ENCODE measurements at places on chromosomes 11 and 22. TPM values are rescaled to one million over a fixed set of nuclear protein-coding genes. Genes with fewer than 3 reads are reported as not detected.

TPBGL gene
- total RNA-seq = 7.0 TPM

MRPL23 gene
- 29.2 TPM for total RNA-seq

ZDHHC8 gene
- total RNA-seq = 118 TPM

P2RY6 gene
- 0.74 TPM for total RNA-seq

HIPK3 gene
- total RNA-seq = 70.2 TPM

DNA sequence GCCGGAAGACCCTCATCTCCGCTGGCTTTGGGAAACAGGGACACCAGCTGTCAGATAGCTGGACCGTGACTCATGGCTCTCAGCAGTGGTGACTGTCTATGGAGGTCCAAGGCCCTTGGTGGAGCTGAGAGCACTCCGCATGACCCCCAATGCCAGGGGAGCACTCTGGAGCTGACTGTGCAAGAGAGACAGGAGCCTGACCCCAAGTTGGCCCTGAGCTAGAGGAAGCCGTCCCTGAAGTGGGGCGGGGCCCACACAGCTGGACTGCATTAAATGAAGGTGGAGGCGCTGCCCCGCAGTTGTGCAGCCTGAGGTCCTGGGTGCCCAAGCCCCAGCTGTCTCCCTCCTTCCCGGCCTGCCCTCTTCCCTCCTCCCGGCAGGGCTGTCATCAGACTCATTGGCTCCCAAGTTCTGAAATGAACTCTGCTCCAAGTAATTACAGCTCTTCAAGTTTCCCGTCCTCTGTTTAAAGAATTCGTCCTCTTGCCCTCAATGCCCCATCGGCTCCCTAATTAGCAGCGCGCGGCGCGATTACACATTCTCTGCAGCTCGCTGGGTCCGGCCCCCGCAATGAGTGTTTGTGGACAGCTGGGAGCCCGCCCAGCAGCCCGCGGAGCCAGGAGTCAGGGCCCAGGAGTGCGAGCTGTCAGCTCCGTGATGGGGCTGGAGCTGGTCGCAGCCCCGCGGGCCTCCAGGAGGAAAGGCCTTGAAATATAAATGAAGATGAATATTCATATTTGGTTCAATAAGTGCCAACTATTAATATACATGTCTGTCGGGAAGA lies 93.2 kb upstream of the LMO1 start:
- H3K4me1 ChIP-seq = no peaks in the 10 kb centered on the region
- no peaks in the 10 kb centered on the region for H3K36me3 ChIP-seq
- no peak for DNase-seq
- no peak overlapping the region for H3K4me3 ChIP-seq

- no peaks in the 10 kb centered on the region for H3K36me3 ChIP-seq
- no peak overlapping the region for H3K27ac ChIP-seq
- DNase-seq = no peak
- H3K27me3 ChIP-seq = peaks cover 4% of the 10 kb centered on the region
- no peaks in the 10 kb centered on the region for H3K4me1 ChIP-seq
Measured at GRCh38 chr11:130323452-130324450, 9.0 kb upstream of the ZBTB44 start.

GRCh38 chr11:12942157-12942556 lies 67.0 kb upstream of the RASSF10 start:
- no peak overlapping the region for H3K27ac ChIP-seq
- H3K27me3 ChIP-seq = peaks cover 2% of the 10 kb centered on the region
- H3K36me3 ChIP-seq = peaks cover 3% of the 10 kb centered on the region
- no peak overlapping the region for H3K4me3 ChIP-seq
- no peak for DNase-seq

DNA sequence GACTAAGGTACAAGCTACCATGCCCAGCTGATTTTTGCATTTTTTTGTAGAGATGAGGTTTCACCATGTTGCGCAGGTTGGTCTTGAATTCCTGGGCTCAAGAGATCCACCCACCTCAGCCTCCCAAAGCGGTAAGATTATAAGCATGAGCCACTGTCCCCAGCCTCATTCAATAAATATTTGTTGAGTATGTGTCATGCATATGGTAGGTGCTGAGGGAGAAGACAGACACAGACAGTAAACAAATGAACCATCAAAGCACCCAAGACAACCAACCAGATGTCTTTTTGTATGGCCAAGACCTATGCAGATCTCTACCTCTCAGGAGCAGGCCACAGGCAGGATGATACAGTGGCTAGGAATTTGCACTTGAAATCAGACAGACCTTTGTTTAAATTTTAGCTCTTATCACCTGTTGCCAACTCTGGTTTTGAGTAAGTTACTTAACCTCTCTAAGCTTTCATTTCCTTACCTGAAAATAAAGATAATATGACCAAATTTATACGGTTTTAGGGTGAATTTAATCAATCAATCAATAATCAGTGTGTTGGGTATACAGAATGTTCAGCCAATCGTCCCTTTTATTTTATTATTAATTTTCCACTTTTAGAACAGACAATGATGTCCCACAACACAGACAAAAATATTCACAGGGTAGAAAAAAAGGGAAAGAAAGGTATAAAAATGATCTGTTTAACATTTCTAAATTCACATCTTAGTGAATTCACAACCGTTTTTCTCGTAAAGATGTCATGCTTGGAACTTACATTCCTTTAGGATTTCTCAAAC lies 128.2 kb downstream of the SGSM3 start:
- no peak overlapping the region for H3K4me3 ChIP-seq
- H3K36me3 ChIP-seq = peaks cover 10% of the 10 kb centered on the region
- H3K27ac ChIP-seq = no peak overlapping the region
- H3K27me3 ChIP-seq = peaks cover 2% of the 10 kb centered on the region
- peaks cover 14% of the 10 kb centered on the region for H3K4me1 ChIP-seq
- no peak for DNase-seq

GRCh38 chr11:31827455-31828206 lies 16.5 kb upstream of the PAX6 start:
- H3K27me3 ChIP-seq = peaks cover 26% of the 10 kb centered on the region
- H3K4me1 ChIP-seq = peaks cover 9% of the 10 kb centered on the region
- no peak for DNase-seq
- peaks cover 3% of the 10 kb centered on the region for H3K36me3 ChIP-seq

GRCh38 chr22:23565305-23565914 lies 14.7 kb downstream of the IGLL1 start:
- H3K36me3 ChIP-seq = no peaks in the 10 kb centered on the region
- peak overlapping the region; percentile 83 for H3K4me3 ChIP-seq
- H3K27ac ChIP-seq = no peak overlapping the region
- DNase-seq = no peak

DNA sequence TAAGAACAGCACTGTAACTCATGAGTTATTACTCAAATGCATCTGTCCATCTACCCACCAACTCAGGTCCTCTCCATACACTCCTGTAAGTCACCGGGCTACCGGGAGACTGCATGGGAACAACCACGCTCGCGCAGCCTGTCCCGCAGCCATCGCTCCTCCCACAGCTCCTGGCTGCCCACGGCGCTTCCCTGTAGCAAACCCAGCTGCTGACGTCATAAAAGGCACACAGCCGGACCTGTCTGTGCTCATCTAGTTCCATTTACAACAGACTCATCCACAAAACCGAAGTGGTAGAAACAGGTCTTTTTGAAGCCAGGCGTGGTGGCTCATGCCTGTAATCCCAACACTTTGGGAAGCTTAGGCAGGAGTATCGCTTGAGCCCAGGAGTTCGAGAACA lies 23.4 kb upstream of the PACSIN2 start:
- peaks cover 1% of the 10 kb centered on the region for H3K27me3 ChIP-seq
- H3K4me1 ChIP-seq = peaks cover 3% of the 10 kb centered on the region
- no peak for DNase-seq
- no peak overlapping the region for H3K27ac ChIP-seq
- H3K4me3 ChIP-seq = no peak overlapping the region

- H3K36me3 ChIP-seq = no peaks in the 10 kb centered on the region
- H3K4me1 ChIP-seq = no peaks in the 10 kb centered on the region
- DNase-seq = no peak
- H3K4me3 ChIP-seq = no peak overlapping the region
- no peaks in the 10 kb centered on the region for H3K27me3 ChIP-seq
Measured at GRCh38 chr11:37072538-37073055, 474.6 kb upstream of the RAG2 start.

- peaks cover 3% of the 10 kb centered on the region for H3K27me3 ChIP-seq
- no peak for DNase-seq
- peaks cover 5% of the 10 kb centered on the region for H3K4me1 ChIP-seq
- peaks cover 8% of the 10 kb centered on the region for H3K36me3 ChIP-seq
- H3K27ac ChIP-seq = no peak overlapping the region
- no peak overlapping the region for H3K4me3 ChIP-seq
Measured at GRCh38 chr11:14588681-14589080, 54.9 kb upstream of the PDE3B start.

GRCh38 chr11:11538277-11538960 lies 83.4 kb downstream of the GALNT18 start:
- H3K36me3 ChIP-seq = peaks cover 17% of the 10 kb centered on the region
- H3K4me3 ChIP-seq = no peak overlapping the region
- DNase-seq = no peak
- no peak overlapping the region for H3K27ac ChIP-seq

DNA sequence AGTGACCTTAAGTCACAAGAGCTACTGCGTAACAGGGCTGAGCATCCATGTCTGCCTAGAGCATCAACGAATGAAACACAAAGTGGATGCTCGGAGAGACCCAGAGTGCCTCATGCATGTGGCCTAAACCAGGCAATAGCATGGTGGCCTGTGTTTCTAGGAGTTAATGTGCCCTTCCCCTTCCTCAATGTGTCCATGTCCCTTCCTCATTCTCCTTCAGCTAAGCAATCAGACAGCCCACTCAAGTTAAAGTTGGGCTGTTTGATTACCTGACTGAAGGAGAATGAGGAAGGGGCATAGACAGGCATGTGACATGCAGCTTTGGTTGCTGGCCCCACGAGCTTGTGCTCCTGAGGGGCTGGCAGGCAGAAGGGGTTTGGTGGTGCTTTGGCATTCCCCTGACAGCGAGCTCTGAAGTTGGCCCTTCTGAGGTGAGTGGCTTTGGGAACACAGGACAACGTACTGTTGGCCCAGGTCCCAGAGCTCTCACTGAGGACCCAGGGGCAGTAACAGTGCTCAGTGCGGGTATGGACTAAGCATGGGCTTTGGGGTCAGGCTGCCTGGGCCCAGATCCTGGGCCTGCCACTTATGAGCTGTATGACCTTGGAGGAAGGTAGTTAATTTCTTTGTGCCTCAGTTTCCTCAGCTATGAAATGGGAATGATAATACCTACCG lies 46.7 kb downstream of the IRAG1 start:
- H3K27me3 ChIP-seq = peaks cover 7% of the 10 kb centered on the region
- peaks cover 14% of the 10 kb centered on the region for H3K4me1 ChIP-seq
- no peaks in the 10 kb centered on the region for H3K36me3 ChIP-seq
- no peak overlapping the region for H3K4me3 ChIP-seq

GRCh38 chr11:95512177-95512576 lies 277.4 kb downstream of the FAM76B start:
- H3K27ac ChIP-seq = peak overlapping the region; percentile 86
- no peak for DNase-seq
- no peaks in the 10 kb centered on the region for H3K36me3 ChIP-seq
- no peak overlapping the region for H3K4me3 ChIP-seq
- H3K4me1 ChIP-seq = peaks cover 19% of the 10 kb centered on the region

- peaks cover 30% of the 10 kb centered on the region for H3K36me3 ChIP-seq
- peaks cover 24% of the 10 kb centered on the region for H3K4me1 ChIP-seq
- peaks cover 16% of the 10 kb centered on the region for H3K27me3 ChIP-seq
- no peak overlapping the region for H3K4me3 ChIP-seq
Measured at GRCh38 chr11:125270711-125271110, 106.2 kb downstream of the PKNOX2 start.

GRCh38 chr11:114820621-114821020 lies 142.3 kb downstream of the NXPE2 start:
- peaks cover 4% of the 10 kb centered on the region for H3K4me1 ChIP-seq
- no peak overlapping the region for H3K27ac ChIP-seq
- H3K4me3 ChIP-seq = no peak overlapping the region
- H3K36me3 ChIP-seq = peaks cover 4% of the 10 kb centered on the region
- DNase-seq = no peak

DNA sequence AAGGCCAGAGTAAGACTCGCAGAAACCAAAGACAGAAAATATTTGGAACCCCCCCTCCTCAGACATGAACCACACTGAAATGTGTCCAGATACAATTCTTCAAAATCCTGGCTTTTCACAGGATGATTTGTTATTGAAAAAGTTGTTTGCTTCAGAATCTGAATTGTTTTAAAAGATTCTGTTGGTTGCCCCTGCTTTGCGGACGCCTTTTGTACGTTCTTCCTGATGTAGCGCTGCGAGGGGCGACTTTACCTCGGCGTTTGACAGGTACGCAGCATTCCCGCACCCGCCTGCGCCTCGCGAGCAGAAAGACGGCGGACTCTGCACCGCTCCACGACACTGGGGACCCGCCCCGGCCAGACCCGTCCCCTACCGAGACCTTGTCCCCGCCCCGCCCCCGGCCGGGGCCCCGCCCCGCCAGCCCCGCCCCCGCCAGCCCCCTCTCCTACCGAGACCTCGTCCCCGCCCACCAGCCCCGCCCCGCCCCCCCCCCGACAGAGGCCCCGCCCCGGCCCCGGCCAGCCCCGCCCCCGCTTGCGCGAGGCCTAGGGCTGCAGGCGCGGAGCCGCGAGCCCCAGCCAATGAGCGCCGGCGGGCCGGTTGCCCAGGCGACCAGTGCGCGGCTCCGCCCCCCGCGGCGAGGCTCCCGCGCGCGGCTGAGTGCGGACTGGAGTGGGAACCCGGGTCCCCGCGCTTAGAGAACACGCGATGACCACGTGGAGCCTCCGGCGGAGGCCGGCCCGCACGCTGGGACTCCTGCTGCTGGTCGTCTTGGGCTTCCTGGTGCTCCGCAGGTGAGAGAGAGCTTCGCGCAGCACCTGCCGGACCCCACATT lies at the start of gene GLB1L2:
Gene GLB1L2 (plus strand): TSS at position 635 of the 835 bp plus-strand sequence. CDS start 74 bp downstream, at position 709.
- peak; percentile 77 for DNase-seq
- H3K4me1 ChIP-seq = peaks cover 23% of the 10 kb centered on the region
- H3K36me3 ChIP-seq = peaks cover 9% of the 10 kb centered on the region
- H3K27me3 ChIP-seq = peaks cover 12% of the 10 kb centered on the region
- no peak within 1 kb of the TSS for H3K27ac ChIP-seq

GRCh38 chr11:8213376-8213775 lies 44.6 kb upstream of the RIC3 start:
- H3K4me3 ChIP-seq = no peak overlapping the region
- peaks cover 13% of the 10 kb centered on the region for H3K4me1 ChIP-seq
- no peak overlapping the region for H3K27ac ChIP-seq
- no peaks in the 10 kb centered on the region for H3K36me3 ChIP-seq

- DNase-seq = no peak
- peaks cover 10% of the 10 kb centered on the region for H3K4me1 ChIP-seq
- no peak overlapping the region for H3K4me3 ChIP-seq
- no peak overlapping the region for H3K27ac ChIP-seq
- no peaks in the 10 kb centered on the region for H3K36me3 ChIP-seq
Measured at GRCh38 chr22:22712092-22712658, 67.8 kb downstream of the GGTLC2 start.

GRCh38 chr11:26297189-26297975 lies 34.5 kb upstream of the ANO3 start:
- no peaks in the 10 kb centered on the region for H3K36me3 ChIP-seq
- H3K4me1 ChIP-seq = no peaks in the 10 kb centered on the region
- peak; percentile 25 for DNase-seq

DNA sequence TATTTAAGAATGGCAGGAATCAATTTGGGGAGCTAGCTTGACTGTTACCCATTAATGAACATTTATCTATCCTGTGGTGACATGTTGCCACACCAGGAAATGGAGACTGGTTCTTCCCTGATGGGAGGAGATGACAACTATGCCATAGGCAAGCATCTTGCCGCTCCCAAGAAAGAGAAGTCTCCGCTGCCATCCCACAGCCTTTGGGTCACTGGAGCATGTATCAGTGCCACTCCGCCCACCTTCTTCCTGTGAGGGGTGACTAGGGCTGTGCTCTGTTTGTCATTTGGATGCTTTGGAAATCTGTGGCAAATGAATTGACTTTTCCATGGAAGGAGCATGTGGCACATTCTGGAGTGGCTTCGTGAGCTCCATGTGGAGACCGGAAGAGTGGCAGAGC lies 6.5 kb downstream of the STIP1 start:
- H3K4me3 ChIP-seq = no peak overlapping the region
- H3K36me3 ChIP-seq = peaks cover 33% of the 10 kb centered on the region
- H3K27me3 ChIP-seq = peaks cover 2% of the 10 kb centered on the region
- H3K27ac ChIP-seq = no peak overlapping the region
- no peak for DNase-seq

Data from endothelial cell (in vitro differentiated cells).